ENCODE measurements at places on chromosomes 16 and 17.

- DNase-seq = no peak
Measured at GRCh38 chr17:49835472-49835871, 12.4 kb downstream of the TAC4 start.

DNA sequence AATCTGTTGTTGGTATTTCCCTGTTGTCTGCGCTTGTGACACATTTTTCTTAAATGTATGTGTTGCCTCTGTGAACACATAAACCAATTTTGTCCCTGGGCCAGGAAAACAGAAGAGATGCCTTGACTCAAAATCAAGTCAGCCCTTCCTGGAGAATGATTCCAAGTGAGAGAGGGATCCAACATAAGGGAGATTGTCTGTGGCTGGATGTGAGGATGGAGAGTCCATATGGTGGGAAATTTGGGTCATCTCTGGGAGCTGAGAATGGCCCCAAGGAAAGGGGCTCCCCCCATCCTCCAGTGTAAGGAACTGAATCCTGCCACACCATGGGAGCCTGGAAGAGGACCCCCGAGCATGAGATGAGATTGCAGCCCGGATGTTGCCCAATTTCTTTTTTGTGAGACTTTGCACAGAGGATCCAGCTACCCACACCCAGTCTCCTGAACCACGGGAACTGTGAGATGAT lies 13.5 kb downstream of the CRYM start:
- DNase-seq = no peak

- DNase-seq = peak; percentile 38
Measured at GRCh38 chr17:47693731-47694580, at the start of gene TBKBP1. Gene TBKBP1, plus strand, starts transcription at chr17:47694161. Its CDS starts 1,952 bp downstream, at chr17:47696113.

DNA sequence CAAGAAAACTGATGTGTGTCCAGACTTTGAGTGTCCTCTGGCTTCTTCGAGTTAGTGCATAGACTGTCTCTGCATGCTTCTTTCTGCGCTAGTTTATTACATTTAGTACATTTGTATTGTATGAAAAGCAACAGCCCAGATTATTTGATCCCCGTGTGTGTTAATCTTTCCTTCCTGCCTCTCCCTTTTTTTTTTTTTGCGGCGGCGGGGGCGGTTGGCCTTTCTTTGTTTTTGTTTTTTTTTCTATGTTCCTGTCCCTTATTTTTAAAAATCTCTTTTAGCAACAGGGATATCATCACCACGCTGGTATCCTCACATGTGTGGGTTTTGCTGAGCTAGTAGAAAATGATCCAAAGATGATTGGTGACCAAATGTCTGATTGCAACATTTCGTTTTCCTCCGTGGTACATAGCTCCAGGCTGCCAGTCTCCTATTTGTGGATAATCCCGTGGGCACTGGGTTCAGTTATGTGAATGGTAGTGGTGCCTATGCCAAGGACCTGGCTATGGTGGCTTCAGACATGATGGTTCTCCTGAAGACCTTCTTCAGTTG lies 9.4 kb downstream of the SCPEP1 start:
- DNase-seq = no peak

- DNase-seq = no peak
Measured at GRCh38 chr17:1413281-1413791, 13.3 kb upstream of the YWHAE start.

- DNase-seq = no peak
Measured at GRCh38 chr16:86925067-86925791, 346.9 kb downstream of the FOXL1 start.

DNA sequence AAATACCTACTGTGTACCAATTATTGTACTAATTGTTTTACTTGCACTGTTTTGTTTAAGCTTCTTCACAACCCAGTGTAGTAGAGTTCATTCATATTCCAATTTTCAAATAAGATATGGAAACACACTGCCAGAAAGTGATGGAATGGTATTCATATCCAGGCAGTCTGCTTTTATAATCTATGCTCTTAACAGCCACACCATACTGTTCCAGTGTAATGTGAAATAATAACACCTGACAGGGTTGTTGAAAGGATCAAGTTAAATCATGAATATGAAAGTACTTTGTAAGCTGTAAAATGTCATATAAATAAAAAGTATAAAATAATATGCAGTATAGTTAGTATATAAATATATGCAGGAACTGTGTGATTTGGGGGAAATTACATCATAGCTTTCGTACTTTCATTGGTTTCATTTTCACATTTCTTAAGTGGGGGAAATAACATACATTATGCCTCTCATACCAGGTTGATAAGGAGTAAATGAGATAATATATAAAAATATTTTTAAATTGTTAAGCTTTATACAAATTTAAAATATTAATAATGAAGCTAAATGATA lies 230.8 kb downstream of the TANC2 start:
- no peak for DNase-seq

DNA sequence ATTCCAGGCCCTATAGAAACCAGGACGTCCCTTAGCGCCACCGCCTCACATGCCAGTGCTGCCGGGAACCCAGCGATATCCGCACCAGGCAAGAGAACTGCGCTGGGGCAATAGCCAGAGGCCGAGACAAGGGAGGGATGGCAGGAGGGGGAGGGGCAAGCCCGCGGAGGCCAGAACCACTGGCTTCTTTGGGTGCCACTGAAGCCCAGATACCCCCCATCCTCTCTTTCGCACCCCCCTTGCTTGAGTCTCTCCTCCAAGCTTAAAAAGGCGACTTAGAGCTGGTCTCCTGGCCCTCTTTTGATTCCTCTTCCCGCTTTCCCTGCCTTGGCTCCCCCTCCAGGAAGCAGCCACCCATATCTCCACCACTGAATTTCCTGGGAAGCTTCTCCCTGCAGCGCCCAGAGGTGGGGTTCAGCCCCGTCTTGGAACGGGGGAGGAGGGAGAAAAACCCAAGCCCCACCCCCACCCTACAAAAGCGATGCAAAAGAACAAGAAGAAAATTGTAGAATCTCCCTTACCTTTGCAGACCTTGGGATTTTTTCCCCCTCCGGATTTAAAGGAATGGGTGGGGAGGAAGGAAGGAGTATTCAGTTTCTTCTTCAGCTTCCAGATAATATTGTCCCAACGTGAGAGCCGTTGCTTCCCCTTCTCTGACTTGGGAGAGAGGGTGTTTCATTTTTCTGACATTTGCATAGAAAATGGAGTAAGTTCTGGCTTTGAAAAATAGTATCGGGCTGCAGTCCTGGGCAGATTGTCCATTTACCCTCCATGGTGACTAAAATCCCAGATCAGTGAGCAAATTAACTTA lies 622 bp downstream of the HOXB6 start:
- DNase-seq = no peak

DNA sequence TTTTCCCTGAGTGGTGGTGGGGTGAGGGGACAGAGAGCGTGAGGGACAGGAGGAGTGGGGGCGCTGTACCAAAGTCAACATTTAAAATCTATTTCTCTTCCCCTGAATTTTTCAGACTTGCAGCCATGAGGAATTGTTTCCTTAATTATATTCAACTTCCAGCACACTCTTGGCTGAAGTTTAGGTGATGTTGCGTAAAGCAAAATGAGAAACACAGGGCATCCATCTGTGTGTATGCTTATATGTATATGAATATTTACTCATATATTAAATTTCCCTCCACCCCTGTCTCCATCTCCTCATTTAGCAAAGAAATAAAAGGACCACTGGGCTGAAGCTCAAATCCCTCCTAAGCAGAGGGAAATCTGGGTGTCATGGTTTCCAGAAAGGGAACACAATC lies 218.1 kb downstream of the XYLT1 start:
- no peak for DNase-seq

- DNase-seq = no peak
Measured at GRCh38 chr16:65318138-65318537, 196.3 kb upstream of the CDH11 start.

- DNase-seq = no peak
Measured at GRCh38 chr17:66426397-66427033, 124.1 kb downstream of the PRKCA start.

DNA sequence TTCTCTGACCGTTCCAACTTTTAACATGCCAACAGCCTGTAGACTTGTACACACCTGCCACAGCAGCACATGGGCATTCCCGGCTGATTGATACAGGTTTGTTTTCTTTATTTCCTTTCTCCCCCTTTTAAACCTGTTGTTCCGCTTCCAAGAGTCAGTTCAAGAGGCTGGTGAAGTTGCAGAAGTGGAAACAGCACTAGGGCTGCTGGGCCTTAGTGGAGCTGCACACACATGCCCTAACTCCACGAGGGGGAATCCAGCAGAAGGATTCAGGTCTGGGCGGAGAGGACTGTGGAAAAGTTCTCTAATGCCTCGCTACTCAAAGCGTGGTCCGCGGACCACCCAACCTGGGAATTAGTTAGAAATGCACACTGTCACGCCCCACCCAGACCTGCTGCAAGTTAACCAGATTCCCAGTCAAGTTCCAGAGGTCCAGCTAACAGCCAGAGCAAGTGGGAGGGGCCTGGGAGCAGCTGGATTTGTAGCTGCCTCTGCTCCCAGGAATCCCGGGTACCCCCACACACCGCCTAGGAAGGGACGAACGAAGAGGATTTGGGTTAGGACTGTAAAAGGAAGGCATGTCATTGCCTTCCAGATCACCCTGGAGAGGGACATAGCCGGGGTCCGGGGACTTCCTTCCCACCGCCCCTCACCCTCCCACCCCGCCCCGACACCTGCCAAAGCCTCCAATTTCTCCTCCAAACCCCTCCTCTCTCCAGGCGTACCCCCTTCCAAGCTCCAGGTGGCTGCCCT lies 542 bp downstream of the SLC39A11 start:
- no peak for DNase-seq

DNA sequence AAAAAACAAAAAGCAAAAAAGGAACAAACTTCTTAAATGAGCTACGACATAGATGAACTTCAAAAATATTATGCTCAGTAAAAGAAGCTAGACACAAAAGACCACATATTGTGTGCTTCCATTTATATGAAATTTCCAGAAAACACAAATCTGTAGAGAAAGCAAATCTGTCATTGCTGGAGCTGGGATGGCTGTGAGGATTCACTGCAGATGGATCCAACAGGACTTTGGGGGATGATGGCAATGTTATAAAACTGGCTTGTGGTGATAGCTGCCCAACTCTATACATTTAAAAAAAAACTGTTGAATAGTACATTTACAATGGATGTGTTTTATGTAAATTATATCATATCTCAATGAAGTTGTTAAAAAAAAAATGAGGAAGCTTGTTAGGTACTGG lies 52.6 kb upstream of the MAP3K14 start:
- DNase-seq = no peak

DNA sequence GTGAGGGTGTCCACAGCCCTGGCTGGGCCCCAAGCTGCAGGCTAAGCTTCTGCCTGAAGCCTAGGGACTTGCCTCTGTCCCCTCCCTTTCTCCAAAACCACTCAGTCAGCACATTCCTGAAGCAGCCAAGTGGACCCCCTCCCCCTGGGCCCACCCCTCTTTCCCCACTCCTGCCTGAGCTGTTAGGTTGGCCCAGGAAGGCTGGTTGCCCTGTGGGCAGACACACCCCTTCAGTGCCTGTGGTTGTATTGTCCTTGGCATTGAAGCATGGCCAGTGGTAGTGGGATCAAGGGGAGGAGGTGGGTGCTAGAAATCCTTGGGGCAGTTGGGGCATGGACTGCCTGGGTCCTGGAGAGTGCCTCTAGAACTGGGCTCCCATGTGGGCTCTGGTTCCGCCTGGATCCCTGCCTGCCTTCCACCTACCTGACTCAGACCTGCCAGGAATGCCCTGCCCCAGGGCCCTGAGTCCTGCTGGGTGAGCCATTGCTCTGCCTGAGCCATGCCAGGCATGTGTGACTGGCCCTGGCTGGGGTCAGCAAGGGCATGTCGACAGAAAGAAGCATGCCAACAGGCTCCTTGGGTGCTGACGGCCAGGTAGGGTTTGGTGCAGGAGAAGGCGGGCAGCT lies 2.1 kb downstream of the TRAF4 start:
- no peak for DNase-seq

GRCh38 chr17:81583589-81584342 lies 31.6 kb upstream of the FAAP100 start:
- no peak for DNase-seq

- DNase-seq = no peak
Measured at GRCh38 chr17:37064956-37065355, 116.2 kb downstream of the AATF start.

DNA sequence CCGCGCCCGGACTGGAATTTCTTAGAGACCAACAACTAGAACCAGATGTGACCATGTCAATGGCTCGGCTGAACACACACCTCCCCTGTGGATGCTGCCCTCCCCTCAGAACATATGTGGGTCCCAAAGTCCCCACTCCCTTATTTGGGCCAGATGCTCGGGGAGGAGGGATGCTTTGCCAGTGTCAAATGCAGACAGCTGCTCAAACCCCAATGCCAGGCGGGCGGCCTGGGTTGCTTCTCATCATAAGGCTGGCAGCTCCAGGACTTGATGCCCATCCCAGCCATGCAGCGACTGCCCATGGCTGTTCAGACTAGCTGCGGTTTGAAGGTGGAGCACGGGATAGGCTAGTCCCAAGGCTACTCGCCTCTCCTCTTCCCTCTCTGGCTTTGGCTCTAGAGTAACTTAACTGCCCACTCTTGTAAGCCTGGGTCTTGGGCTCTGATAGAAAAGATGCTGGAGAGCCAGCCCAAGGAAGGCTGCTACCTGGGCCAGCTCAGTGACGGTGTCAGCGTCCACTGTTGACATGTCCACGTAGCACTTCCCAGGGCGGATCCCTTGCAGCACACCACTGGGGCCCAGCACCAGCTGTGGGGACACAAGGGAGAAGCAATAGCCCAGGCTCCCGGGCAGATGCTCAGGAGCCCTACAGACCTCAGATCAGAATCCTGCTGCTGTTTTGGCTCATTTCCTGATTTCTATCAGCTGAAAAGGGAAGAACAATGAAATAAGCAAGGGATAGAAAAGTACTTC lies 11.0 kb upstream of the ROGDI start:
- DNase-seq = no peak

- no peak for DNase-seq
Measured at GRCh38 chr17:11917415-11917814, 79.9 kb downstream of the ZNF18 start.

GRCh38 chr16:143456-143855 lies 5.0 kb upstream of the NPRL3 start:
- DNase-seq = no peak

GRCh38 chr17:64278614-64279013 lies 15.6 kb upstream of the TEX2 start:
- no peak for DNase-seq

- DNase-seq = peak; percentile 52
Measured at GRCh38 chr16:2194852-2195321, 1.5 kb downstream of the CASKIN1 start.

DNA sequence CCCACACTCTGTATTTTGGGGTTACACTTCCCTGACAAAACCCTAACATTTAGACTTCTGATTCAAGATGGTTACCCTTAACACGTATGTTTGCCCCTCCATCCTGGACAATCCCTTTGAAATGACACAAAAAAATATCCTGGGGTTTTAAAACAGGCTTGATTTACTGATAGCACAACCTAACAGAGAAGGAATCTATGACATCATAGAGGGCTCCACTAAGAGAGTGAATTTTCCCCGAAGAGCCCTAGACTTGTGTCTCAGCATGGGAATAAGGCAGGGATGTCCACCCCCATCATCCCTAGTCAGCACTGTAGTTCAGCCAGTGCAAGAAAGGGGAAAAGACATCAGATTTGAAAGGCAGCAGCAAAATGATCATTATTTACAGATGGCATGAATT lies 15.8 kb upstream of the SRCIN1 start:
- DNase-seq = no peak
